Stimulated activated CD8-positive, alpha-beta memory T cell treated with anti-CD3 and anti-CD28 coated beads, Interleukin-4, amount 100 ng/mL, for 1 hour (primary cell): ENCODE measurements at places on chromosomes 16 and 17.

- no peak for DNase-seq
Measured at GRCh38 chr16:85153656-85154091, 41.4 kb upstream of the CIBAR2 start.

- DNase-seq, result no peak
Measured at GRCh38 chr17:79808763-79809529, 12.1 kb upstream of the CBX8 start.

DNA sequence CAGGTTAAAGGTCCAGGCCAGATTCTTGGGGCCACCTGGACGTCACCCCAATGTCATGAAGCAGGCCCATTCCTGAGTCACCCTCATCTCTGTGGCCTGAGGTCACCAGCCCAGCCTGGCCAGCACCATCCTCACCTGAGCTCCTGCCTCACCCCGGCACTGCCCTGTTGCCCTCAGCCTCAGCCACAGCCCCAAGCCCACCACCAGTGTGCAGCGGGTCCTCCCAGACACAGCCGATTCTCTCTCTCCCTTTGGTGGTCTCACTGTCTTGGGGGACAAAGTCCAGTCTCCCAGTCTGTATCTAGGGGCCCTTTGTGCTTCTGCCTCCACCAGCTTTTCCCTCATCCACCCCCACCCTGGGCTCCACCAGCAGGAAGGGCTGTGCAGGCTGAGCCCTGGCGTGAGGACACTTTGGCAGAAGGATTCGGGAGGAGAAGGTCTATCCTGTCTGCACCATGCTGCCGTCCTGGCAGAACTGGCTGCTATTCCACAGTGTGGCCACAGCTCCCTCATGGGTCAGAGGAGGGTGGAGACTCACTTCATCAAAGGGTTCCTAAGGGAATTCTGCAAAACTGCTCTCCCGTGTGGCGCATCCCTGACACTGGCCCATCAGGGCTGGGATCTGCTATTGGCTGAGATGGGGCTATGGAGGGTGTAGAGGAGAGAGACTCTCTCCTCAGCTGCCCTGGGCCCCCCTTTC lies 64.3 kb downstream of the PRMT7 start:
- DNase-seq, result no peak

- DNase-seq, result no peak
Measured at GRCh38 chr16:70453892-70454221, 538 bp upstream of the FCSK start.

DNA sequence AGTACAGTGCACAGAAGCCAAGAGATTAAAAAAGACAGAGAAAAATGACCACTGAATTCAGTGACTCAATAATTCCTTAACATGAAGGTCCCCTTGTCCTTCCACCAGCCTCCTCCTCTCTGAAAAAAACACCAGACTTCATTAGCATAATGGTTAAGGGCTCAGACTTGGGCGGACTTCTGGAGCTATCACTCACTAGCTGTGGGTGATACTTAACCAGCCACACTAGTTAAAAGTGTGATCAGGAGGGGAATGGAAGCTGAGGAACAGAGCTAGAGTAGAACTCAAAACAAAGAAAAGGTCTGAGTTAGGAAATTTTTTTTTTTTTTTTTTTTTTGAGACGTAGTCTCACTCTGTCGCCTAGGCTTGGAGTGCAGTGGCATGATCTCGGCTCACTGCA lies 23.2 kb downstream of the ZNF652 start:
- no peak for DNase-seq

DNA sequence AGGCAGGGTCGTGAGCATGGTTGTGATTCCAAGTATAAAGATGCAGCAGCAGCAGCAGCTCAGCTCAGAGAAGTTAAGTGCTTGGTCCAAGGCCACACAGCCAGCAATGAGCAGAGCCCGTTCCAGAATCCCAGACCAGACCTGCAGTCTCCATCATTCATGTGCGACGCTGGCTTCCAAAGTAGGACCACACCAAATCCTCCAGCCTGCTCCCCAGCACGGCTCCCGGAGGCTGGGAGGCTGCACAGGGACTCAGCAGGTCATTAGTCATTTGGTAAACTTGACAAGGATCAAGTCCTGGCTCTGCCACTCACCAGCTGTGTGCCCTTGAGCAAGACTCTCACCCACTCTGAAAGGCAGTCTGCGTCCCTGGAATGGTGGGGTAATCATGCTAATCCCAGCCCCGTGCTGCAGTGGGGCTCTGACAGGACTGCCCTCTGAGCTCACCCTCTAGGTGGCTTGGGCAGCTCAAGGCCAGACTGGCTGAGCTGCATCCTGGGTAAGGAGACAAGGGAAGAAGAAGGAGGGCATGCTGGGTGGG lies 95.1 kb upstream of the TMEM132E start:
- DNase-seq, result no peak

- no peak for DNase-seq
Measured at GRCh38 chr16:81746566-81746965, 32.5 kb upstream of the PLCG2 start.

DNA sequence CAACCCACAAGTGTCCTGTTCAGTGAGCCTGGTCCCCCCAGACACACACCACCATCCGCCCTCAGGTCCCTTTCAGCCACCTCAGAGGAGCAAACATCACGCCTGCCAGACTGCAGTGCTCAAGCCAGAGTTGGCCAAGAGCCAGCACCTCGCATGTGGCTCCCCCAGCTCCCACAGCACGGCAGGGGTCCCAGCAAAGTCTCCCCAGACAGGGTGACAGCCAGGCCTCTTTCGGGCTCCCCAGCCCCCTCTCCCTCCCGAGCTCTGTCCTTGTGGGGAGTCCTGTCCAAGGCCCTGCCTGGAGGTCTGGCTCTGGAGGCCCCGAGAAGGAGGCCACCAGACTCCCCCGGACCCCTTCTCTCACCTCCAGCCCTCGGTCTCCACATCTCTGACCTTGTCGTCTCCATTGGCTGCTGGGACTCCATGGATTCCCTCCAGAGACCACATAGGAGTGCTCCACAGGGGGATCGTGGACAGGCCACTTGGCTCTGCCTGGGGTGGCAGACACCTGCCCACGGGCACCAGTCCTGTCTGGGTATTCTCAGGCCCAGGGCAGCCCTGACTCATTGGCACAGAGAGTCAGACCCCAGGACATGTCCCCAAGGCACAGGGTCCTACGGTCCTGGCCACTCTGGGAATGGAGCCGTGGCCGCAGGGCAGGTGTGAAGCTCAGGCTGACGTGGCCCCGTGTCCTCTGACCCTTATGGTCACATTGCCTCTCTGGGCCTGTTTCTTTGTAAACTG lies 1.8 kb upstream of the MYADML2 start:
- no peak for DNase-seq

GRCh38 chr17:76014100-76014924 lies 12.8 kb downstream of the EVPL start:
- peak; percentile 50 for DNase-seq

- no peak for DNase-seq
Measured at GRCh38 chr17:1577182-1577581, 14.6 kb upstream of the PITPNA start.

GRCh38 chr17:31394544-31394943 lies 3.1 kb downstream of the RAB11FIP4 start:
- DNase-seq, result no peak

DNA sequence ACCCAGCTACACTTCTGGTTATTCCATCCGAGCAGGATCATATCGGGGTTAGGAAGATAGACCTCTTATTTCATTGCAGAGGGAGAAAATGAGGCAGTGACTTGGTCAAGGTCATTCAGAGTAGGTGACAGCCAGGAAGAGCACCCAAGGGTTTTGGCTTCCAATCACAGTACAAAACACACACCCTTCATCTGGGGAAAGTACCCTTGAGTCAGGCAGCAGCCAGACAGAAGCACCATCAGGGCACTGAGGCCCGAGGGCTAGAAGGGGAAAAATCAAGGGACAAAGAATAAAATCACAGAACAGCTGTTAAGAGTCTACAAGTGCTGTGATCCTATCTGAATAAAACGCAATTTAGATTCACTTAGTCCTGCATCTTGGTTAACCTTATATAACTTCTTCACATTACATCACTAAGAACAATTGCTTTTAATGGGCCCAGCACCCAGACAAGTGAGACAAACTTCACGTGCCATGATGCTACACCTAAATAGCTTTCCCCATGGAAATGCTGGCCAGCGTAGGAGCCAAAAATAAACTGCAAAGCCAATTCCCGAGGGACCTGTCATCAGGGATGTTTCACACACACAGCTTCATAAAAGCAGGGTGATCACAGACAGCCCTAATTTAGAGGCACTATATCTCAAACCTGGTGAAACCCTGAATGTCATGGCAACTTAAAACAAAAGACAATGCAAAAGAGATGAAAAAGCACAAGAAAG lies 4.9 kb downstream of the UBE2O start:
- no peak for DNase-seq

DNA sequence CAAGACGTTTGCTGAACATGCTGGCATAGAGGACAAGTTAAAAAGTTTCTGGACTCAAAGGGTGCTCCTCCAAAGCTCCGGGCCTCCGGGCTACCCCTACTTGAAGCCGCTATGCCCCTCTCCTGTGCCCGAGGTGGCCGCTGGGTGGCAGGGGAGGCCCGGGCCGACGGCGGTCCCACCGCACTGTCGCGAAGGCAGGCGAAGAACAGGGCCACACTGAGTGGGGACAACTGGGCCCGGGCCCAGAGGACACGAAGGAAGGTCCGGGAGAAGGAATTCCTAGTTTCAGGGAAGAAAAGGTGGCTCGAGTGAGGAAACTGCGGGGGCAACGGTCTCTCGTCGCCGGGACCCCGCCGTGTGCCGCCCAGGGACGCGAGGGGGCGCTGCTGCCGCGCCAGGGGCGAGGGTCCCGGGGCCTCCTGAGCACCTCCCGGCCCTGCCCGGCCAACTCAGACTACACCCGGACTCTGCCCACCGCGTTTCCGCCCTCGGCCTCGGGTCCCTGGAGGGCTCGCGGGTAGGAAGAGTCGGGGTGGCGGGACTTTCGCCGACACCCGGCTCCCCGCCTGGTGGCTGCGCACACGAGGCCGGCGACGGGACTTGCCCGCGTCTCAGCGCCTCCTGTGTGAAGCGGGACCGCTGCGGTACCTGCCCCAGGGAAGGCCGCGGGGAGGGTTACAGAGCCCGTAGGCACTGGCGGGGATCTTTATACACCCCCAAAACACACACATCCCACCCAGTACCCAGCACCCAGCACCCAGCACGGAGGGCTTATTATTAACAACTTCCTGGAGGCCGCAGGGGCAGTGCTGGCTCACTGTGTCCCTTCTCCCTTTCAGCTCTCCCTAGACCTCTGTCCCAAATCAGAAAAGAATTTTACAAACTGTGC lies 772 bp upstream of the CHCT1 start:
- peak; percentile 41 for DNase-seq

DNA sequence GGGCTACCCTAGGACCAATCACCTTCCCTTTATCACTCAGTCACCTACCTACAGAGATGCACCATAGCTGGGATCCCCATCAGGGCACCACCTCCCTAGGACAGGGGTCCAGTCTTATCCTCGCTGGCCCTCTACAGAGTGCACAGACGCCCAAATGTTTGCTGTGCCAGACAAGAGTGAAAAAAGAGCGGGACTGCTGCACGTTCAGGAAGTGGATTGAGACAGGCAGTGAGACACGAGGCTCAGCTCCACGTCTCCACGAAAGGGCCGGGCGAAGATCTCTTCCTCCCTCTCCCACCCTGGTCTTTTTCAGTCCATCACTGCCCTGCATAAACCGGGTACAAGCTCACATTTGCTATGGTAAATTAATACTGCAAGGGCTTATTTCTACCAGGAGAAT lies 95.5 kb downstream of the ZFHX3 start:
- no peak for DNase-seq

GRCh38 chr17:61645920-61646319 lies 54.9 kb upstream of the NACA2 start:
- no peak for DNase-seq

GRCh38 chr17:17141279-17141678 lies 64.9 kb downstream of the PLD6 start:
- no peak for DNase-seq

DNA sequence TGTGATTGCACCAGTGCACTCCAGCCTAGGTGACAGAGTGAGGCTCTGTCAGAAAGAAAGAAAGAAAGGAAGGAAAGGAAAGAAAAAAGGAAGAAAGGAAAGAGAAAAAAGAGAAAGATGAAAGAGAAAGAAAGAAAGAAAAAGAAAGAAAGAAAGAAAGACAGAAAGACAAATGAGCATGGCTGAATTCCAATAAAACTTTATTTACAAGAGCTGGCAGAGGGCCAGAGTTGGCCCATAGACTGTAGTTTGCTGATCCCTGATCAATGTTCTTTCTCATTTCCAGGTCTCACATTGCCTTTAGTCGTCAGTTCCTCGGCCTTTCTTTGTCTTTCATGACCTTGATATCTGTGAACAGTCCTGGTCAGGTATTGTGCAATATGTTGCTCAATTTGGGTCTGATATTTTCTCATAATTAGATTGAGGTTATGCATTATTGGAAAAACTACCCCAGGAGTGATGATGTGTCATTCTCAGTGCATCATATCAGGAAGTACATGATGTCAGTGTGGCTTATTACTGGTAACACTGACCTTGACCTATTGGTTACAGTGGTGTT lies 68.5 kb upstream of the MED9 start:
- DNase-seq, result no peak

GRCh38 chr17:55341432-55341831 lies 76.7 kb downstream of the HLF start:
- no peak for DNase-seq

DNA sequence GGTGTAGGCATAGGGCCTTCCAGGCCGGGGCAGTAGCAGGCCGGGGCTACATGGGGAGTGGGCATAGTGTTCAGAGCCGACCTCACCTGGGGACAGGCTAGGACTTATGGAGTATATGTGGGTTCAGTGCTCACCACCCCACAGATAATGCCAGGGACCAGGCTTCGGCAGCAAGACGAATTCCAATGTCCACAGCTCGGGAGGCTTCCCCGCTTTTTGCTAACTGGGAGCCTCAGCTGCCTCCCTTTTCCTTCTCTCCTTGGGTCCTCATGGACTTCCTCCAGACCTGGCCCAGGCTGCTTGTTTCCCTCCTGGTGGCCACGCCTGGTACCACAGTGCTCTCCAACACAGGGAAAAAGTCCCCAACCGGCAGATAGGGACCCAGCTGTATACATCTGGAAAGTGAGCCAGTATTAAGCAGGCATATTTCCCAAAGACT lies 20.1 kb upstream of the SLC46A1 start:
- no peak for DNase-seq

DNA sequence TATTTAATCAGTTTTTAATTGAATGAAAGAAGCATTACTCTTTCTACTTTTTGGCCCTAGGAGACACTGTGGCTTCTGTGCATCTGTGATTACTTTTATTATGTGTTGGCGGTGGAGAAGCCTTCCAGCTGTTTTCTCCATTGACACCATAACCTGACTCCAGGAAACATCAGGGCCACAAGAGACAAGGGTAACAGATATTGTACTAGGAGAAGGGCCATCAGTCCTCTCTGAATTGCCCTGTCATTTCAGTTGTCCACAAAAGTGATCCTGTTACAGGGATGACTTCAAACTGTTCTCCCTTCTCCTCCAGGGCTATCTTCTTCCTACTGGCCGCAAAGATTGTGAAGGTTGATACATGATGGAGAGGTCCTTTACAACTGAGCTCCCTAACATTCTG lies 14.6 kb downstream of the KRT39 start:
- DNase-seq, result no peak

DNA sequence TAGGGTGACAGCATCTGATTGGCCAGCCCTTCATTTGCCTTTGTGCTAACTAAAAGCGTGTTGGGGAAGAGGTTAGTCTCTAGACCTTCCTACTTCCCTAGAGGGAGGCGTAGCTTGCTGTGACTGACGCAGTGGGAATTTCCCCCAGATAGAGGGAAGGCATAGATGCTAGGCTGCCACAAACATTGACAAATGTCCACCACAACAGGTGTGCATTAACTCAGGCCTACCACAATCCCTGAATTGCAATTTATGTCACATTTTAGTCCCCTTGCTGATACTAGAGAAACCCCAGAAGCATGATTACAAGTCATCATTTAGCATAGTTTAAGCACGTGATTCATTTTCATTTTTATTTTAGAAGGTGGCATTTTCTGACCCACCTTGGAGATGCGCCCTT lies 76.3 kb upstream of the WSB1 start:
- no peak for DNase-seq
